ENCODE measurements at places on chromosomes 4 and X.

- no peak for DNase-seq
Measured at GRCh38 chr4:86939729-86940575, 5.1 kb downstream of the AFF1 start.

- no peak for DNase-seq
Measured at GRCh38 chrX:150371877-150372276, 8.8 kb downstream of the MAMLD1 start.

- no peak for DNase-seq
Measured at GRCh38 chr4:81635739-81636138, 164.0 kb upstream of the RASGEF1B start.

DNA sequence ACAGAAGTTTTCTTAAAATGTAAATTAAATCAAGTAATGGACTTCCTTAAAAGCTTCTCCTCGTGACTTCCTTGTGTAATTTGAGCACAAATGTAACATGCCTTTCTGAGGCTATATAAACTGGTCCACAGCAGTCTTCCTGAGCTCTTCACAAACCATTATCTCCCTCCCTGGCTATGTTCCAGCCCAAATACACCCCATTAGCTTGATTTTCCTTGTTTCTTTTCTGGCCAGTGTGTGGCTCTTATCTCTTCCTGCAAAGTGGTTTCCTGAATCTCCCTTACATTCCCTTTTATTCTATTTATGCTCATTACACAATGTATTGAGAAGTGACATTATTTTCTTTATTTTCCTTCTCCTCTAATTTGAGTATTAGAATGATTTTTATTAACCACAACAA is 1085.3 kb upstream of the PCDH10 start:
- DNase-seq = no peak

DNA sequence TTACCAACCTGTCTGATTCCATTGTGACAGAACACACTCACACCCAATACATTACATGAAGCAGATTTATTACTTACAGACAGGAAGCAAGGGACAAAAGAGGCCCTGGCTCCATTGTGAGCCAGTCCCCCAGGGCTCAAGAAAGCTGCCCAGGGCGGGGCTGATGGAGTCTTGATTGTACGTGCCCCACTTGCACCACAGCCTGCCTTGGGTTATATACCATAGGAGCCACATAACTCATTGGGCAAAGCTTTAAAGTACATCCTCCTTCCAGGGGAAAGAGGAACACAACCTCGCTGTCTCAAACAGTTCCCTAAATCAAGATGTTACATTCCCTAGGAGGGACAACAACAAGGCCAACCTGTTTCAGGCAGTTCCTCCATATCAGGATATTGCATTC is 3.4 kb upstream of the ZRSR2 start:
- no peak for DNase-seq

GRCh38 chrX:16205840-16206239 is 38.6 kb downstream of the MAGEB17 start:
- no peak for DNase-seq

DNA sequence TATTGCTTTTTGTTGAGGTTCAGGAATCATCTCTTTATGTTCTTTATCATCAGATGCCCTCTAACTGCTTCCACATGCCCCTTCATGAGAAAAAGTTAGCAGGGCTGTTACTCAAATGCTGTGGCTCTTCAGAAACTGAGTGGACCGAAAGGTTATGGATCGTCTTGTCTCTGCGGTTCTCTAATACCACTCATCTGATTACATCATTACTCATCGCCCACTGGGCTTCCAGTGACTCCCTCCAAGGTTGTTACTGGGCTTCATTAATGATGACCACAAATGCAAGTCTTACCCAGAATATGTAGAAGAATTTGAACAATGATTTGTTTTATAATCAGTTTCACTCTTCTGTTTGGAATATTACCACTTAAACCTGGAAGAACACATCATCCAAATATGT is 67.7 kb downstream of the RWDD4 start:
- DNase-seq = no peak

DNA sequence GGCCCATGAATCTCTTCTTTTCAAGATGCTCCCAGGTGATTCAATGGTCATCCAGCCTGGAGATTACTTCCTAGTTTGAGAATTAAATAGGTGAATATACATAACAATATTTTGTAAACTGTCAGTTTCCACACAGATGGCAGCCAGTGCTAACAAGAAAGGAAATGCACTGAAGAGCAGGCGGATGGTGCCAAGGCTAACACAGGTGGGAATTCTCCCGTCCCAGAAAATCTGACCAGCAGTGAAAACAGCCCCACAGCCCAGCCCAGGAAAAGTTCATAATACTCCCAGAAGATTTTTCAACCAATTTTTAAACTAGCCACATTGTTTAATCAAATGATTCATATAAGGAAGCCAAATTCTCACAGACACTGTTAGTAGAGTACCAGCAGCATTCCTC is 387.2 kb upstream of the GATB start:
- no peak for DNase-seq

GRCh38 chr4:17232566-17233253 is 279.2 kb downstream of the QDPR start:
- no peak for DNase-seq

DNA sequence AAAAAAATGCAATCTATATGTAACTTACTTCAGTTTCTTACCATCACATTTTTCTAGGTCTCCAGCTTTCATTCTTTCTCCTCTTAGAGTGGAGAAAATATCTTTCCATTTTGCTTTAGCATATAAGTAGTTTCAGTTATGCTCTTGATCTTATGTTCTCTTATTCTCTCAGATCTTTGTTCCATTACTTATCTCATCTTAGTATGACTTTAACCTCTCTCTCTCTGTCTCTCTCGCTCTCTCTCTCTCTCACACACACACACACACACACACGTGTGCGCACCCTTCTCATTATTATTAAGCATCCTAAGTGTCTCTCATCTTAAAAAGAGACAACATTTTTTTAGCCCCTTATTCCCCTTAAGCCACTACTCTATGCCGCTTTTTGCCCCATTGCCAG is 92.8 kb downstream of the FAAH2 start:
- DNase-seq = no peak

DNA sequence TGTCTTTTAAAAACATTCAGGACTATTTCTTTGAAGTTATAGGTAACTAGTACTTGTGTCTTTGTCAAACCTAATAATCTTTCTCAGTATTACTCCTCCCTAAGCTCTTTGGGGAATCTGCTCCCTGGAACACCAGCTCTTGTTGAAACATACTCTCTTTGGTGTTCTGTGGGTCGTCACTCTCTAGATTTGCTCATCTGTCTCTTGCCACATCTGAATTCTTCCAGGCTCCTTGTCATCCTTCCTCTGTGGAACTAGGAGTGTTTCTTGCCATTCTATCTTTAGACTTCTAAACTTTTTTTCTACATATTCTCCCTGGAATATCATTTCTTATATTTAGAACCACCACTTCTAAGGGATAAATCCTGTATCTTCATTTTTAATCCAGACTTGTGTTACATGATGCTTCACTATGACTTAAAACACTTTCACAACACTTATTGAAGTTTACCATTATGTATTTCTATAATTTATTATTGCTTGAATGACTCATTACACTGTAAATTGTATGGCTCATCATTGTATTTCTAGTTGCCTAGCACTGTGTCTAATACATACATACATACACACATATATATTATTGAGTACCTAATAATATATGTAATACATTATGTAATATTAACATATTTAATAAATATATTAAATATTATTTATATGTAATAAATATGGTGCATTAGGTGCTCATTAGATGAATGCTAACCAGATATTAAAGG is 186.1 kb downstream of the TMA16 start:
- no peak for DNase-seq

- no peak for DNase-seq
Measured at GRCh38 chr4:128315756-128316520, 28.3 kb upstream of the PGRMC2 start.

GRCh38 chrX:5307416-5307815 is 921.3 kb downstream of the NLGN4X start:
- no peak for DNase-seq

GRCh38 chr4:14167876-14168510 is 540.5 kb upstream of the BOD1L1 start:
- no peak for DNase-seq

DNA sequence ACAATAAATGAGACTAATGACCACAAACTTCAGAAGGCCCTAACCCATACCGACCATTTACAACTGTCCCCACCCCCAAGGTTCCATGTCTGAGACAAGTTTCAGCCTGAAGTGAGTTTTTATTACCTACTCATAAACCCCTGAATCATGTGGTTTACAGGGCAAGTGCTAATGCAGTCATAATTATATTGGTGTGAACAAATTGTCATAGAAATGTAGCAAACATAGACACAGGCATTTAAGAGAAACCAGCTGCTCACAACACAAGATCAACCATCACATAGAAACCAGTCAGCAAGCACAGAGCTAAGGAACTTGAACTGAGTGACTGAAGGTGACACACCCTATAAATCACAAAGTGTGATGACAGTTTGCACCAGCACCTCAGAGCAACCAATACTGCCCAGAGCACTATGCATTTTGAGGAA is 173.8 kb upstream of the MID1 start:
- DNase-seq = no peak

DNA sequence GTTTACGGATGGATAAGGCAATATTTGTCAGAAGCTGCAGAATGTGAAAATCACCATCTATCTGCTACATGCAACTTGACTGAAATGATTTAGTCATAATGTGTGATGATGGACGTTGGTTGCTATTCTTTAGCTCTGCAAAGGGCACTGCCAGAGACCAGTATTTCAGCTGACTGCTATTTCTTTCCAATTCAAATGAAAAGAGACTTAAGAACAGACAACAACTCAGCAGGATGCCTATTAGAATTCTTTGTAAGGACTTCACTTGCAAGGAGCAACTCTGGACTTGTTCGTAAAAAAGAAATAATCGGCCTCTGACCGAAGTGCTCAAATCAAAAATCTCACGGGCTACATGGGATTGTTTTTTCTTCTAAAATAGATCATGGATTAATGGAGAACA is 262.7 kb downstream of the DHX15 start:
- DNase-seq = no peak

DNA sequence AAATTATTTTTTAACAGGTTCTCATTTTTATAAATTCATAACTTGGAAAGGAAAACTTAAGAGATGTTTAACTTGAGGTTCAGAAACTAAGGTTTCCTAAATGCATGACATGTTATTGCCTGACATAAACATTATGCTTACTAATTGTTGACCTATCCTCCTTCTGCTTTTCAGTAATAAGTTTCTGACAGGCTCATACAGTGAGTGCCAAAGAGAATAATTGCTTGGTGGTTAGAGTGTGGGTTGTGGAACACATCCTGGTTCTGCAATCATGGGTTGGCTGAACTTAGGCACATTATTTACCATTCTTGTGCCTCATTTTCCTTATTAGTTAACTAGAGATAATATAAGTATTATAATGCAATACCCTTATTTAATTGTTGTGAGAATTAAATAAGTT is 56.5 kb downstream of the BMPR1B start:
- DNase-seq = no peak

- DNase-seq = no peak
Measured at GRCh38 chr4:88212253-88212561, 53.8 kb upstream of the ABCG2 start.

DNA sequence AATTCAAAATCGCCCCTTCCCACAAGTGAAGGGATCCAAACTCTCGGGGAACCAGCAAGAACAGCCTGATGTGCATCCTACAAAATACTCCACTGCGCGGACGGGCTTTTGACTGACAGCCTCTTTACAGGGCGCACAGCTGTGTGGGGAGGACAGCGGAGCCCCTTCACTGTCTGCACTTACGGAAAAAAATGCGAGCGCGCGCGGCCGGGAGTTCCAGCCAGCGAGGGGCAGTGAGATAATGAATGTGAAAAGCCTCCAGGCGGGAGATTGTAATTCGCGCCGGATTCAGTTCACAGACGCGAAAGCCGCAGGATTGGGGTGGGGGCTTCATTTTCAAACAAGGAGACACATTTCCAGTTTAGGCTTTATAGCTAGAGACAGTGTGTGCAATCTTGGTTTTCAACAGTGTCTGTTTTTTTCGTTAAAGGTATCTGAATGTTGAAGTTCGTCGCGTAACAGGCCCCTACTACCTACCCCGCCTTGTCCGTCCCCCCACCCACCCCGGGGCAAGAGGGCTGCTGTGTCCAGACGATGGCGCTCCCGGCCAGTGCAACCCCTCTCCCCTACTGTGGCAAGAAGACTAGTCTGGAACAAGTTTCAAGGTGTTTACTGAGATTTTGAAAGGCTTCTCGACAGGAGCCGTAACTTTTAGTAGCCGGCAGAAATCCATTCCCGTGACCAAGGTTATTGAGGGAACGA is 1.7 kb upstream of the GPR50 start:
- DNase-seq = no peak

- no peak for DNase-seq
Measured at GRCh38 chr4:176840166-176840565, 47.4 kb upstream of the VEGFC start.

GRCh38 chrX:69321789-69322188 is 156.5 kb upstream of the PJA1 start:
- no peak for DNase-seq

- DNase-seq = no peak
Measured at GRCh38 chrX:40157228-40158035, 59.7 kb upstream of the BCOR start.

DNA sequence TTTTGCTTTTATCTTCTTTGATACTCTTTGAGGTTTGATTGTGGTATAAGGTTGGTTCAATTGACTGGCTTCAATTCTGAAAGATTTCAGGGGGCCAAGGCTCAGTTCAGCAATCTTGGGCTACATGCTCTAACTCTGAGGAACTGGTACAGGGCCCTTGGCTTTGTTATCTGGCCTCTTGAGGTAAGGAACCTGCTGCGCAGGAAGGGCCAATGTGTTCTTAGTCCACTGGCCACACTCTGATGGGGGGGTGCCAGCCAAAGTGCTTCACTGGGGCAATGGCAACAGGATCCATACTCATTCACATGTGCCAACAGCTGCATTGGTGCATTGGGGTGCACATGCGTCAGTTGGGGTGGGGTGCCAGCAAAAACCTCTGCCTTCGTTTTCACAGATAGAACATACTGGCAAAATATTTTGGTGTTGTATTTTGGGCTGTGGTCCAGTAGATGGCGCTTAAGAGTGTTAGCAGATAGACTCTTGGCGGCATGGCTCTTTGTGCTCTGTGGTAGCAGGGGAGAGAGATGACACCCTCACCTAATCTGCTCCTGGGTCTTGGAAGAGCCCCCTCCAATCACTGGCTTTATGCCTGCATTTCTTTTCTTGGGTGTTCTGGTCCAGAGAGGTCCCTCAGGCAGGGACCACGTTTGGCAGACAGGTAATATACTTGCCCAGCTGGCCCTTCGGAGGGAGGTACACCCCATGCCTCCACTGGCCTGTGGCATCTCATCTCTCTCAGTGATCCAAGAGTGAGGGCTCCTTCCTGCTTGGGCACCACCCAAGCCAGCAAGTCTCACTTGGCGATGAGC is 42.9 kb downstream of the NDST3 start:
- no peak for DNase-seq

GRCh38 chr4:112031712-112032328 is 113.4 kb upstream of the FAM241A start:
- DNase-seq = no peak

- DNase-seq = no peak
Measured at GRCh38 chrX:51665981-51666380, 16.6 kb downstream of the CENPVL2 start.
